CD4-positive, alpha-beta T cell treated with Interleukin-4 for 4 hours (primary cell): ENCODE measurements at places on chromosomes 16 and 17.

- DNase-seq, result peak; percentile 39
Observed at GRCh38 chr17:8900626-8901585, 33.4 kb upstream of the PIK3R6 start.

DNA sequence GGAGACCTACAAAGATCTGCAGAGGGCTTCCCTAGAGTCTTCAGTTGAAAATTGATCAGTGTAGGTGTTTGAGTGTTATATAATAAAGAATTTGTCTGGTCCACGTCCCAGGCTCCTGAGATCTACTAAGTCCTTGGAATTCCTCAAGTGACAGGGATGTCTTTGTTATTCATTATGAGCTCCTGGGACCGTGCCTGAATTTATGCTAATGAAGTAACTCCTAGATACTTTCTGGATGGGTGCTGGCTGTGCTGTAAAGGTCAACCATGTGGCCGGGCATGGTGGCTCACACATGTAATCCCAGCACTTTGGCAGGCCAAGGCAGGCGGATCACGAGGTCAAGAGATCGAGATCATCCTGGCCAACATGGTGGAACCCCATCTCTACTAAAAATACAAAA is 43.7 kb downstream of the CDC27 start:
- DNase-seq, result no peak

DNA sequence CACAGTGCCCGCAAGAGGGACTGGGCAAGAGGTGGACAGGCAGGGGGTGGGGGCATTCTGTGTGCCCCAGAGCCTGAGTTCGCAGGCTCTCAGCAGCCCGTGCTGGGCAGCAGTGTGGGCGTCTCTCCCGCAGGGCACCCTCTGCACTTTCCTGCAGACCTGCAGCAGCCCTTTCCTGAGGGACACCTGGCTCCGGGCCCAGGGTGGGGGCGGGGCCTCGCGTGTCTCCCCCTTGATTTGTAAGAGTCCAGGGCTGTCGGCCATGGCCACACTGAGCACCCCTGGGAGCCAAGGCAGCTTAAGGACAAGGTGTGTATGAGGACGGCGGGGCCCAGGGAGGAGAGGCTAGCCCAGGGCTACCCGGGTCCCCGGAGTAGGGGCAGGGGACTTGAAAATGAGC is 33.4 kb upstream of the SLC38A10 start:
- no peak for DNase-seq

DNA sequence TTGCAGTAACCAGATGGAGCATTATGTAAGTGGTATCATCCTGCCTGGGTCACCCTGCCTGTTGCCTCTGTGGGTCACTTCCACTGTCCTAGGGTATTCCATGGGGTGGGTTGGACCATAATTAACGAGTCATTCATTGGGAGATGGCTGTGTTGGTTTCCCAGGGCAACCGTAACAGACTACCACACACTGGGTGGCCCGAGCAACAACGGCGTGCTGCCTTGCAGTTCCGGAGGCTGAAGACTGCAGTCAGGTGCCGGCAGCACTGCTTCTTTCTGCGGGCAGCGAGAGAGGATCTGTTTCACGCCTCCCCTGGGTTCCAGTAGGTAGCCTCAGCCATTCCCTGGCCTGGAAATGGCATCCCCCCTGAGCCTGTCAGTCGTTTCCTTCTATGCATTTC is 28.9 kb upstream of the CMIP start:
- no peak for DNase-seq

GRCh38 chr17:81967533-81968395 is 6.8 kb upstream of the NOTUM start:
- DNase-seq, result peak; percentile 88

DNA sequence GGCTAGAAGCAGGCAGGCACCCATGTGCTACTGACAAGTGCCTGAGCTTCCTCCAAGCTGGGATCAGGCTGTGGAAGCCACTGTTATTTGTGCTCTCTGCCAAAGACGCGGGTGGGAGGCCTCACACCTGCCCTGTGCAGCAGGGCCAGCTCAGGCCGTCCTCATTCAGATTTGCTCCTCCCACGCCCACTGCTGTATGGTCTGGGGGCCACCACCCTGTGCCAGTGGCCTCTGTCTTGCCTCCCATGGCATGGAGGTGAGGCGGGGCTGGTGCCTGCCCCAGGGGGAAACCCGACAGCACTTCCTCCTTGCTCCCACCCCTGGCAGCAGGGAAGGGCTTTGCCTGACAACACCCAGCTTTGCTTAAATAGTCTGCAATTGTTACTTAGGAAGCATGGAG is 356.5 kb upstream of the CDH8 start:
- no peak for DNase-seq

DNA sequence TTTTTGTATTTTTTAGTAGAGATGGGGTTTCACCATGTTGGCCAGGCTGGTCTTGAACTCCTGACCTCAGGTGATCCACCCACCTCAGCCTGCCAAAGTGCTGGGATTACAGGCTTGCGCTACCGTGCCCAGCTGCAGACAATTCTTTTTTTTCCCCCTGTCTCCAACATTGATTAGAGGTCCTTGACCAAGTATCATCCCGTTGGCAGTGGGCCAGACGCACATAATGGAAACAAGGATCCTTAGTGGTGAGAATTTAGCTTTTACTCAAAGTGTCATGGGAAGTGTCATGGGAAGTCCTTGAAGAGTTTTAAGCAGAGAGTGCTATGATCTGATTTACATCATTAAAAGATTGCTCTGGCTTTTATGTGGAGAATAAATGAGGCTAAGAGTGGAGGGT is 2.1 kb upstream of the FBXO47 start:
- no peak for DNase-seq

DNA sequence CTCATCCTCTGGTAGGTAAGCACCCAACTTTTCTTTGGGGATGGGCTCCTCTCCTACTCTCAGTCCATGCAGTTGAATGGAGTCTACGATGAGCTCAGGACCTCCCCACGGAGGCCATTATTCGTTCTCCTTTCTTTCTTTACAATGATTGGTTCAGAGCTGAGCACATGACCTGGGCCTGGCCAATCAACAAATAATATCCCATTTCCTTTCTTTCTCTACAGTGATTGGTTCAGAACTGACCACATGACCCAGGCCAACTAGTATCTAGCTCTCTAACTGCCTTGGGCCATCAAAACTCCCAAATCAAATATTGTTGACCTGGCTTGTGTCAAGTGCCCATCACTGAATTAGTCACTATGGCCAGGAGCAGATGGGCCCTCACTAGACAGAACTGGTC is 129.2 kb downstream of the USP31 start:
- DNase-seq, result no peak

- no peak for DNase-seq
Observed at GRCh38 chr17:81865733-81866439, 5.3 kb downstream of the ARHGDIA start.

DNA sequence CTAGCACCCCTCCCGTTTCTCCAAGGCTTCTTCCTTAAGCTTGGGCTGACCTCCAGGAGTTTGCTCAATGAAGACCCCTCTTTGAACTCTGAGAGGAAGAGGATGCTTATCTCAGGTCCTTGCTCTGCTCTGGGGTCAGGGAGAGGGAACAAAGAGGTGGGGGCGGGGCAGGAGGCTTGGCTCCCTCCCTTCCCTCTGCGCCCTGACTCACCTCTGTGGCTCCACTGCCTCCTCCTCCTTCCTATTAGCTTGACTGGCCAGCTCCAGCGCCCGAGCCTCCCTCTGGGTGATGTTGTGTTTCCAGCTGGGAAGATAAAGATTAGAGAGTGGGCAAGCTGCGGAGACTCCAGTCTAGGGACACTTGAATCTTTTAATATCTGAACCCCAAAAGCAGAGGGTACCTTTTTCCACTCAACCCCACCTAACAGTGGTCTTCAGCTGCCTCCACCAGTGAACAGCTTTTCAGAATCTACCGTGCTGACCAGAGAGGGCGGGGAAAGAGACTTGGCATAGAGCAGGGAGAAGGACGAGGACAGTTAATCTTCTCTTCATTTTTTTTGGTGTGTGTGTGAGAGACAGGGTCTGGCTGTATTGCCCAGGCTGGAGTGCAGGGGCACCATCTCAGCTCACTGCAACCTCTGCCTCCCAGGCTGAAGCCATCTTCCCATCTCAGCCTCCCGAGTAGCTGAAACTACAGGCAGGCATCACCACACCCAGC is 6.7 kb downstream of the GIP start:
- no peak for DNase-seq

DNA sequence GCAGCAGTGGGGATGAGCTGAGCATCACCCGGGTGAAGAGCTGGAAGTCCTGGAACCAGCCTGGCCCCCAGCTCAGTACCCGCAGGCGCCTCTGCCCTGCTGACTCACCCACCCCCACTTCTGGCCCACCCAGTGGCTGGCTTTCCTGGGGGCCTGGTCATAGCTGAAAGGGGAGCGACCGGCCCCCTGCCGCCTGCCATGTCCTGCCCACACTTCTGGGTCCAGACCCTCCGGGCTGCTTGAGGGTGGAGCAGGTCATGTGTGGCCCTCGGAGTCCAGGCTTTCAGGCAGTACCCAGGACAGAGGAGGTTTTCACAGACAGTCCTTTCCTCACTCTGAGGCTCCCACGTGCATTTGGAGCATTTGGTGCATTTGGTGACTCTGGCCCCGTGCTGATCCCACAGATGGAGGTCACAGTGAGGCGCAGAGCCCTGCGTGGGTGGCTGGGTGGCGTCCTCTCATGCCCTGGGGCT is 7.1 kb upstream of the PIEZO1 start:
- DNase-seq, result no peak

- DNase-seq, result no peak
Observed at GRCh38 chr17:63435681-63436522, 10.2 kb downstream of the CYB561 start.

GRCh38 chr17:32596628-32597027 is 109.8 kb downstream of the CDK5R1 start:
- DNase-seq, result no peak

GRCh38 chr17:28891201-28891600 is 6.3 kb downstream of the FLOT2 start:
- no peak for DNase-seq

GRCh38 chr17:60534010-60534555 is 8.0 kb upstream of the APPBP2 start:
- no peak for DNase-seq

- DNase-seq, result no peak
Observed at GRCh38 chr17:62628831-62629555, 1.5 kb downstream of the MRC2 start.

GRCh38 chr17:73799781-73800627 is 155.8 kb upstream of the SDK2 start:
- DNase-seq, result no peak

DNA sequence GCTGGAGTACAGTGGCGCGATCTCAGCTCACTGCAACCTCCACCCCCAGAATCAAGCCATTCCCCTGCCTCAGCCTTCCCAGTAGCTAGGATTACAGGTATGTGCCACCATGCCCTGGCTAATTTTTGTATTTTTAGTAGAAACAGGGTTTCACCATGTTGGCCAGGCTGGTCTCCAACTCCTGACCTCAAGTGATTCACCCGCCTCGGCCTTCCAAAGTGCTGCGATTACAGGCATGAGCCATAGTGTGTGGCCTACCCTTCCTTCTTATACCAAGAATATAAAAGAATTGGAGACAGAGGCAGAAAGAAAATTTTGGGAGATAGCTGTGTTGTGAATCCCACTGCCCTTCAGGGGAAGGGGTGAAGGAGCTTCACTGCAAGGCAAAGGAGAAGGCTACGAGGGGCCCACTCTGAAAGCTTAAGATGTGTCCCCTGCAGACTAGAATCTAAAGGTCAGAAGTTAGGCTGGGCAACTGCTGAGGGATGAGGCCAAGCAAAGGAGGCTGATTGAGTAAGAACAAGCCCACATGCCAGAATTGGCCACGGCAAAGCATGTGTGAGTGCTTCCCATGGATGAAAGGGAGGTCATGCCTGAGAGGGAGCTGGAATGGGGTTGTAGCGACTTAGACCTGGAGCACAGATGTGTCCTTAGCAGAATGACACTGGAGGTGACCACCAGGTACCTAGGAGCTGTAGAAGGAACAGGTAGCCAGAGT is 8.4 kb upstream of the CRYBA1 start:
- no peak for DNase-seq

DNA sequence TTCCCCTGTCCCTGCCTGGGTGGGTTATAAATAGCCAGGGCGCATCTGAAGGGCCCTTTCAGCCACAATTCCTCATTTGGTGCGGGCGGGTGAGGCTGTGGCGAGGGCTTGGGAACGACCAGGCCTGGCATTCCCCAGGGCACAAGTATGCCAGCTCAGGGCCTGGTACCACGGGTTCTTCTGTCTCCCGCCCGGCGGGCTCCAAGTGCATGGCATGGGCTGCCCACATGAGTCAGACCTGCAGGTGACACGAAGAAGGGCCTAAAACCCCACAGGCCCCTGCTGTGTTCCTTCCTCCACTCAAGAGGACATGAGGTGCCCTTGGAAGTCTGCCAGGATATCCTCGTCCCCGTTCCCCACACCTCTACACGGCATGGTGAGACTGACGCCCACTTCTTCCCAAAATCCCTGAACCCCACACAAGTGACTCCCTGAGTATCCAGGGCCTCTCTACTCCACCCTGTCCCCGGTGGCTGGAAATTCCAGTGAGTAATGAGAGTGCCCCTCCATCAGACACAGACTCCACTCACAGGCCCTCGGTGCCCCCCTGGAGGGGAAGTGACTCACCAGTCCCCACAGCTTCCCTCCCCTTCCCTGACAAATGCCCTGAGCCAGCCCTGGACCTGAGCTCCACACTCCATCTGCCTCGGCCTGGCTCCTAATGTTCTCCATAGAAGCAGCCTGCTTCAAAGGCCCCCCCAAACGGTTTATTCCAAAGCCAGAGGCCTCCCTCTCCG is 68.8 kb downstream of the ABR start:
- peak; percentile 18 for DNase-seq

GRCh38 chr17:81011951-81012350 is 20.3 kb downstream of the CHMP6 start:
- DNase-seq, result no peak

DNA sequence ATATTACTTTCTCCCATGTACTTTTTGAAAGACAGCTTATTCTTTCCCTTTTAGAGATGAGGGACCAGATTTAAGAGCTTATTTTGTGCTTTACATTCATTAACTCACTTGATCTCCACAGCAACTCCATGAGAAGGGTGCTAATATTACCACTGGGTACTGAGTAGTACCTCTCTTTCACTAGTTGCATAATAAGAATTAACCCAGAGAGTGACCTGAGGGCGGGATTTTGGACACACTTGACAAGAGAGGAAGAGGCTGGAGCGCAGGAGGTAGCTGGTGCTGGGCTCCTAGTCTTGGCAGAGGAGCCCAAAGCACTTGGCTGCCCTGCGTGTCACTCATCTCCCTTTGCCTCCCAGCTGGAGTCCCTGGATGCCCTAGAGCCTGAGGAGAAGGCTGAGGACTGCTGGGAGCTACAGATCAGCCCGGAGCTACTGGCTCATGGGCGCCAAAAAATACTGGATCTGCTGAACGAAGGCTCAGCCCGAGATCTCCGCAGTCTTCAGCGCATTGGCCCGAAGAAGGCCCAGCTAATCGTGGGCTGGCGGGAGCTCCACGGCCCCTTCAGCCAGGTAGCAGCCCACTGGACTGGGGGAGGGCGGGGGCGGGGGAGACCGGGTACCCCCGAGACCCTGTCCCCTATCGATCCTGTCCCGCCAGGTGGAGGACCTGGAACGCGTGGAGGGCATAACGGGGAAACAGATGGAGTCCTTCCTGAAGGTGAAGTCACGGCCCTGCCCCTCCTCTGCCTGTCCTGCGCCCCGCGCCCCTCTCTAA is 1.7 kb upstream of the MAZ start:
- no peak for DNase-seq

- DNase-seq, result no peak
Observed at GRCh38 chr17:2933606-2934005, 129.8 kb downstream of the OR1D5 start.
